ENCODE measurements at places on chromosomes 11 and 22.

DNA sequence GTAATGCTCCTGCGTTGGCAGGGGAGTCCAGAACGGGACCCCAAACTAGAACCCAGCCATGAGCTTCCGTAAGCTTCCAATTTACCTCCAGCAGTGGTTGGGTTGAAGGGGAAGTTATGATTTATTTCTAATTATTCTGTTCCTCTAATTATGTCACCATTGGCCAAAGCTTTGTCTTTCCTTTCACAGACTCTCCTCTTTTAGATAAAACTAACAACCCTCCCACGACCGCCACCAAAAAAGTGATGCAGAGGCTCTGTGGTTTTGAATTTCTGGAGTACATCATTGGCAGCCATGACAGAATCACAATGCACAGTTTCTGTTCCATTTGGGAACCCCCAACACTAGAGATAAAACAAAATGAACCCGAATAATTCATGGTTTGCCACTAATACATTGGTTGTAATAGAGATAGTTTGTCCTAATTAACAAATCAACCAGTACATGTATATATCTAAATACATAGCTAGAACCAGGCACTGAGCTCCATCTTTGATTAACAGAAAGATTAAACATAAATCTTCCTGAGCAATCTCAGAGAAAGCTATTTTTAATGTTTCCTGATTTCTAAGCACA is 64.3 kb downstream of the ETS1 start:
- H3K4me1 ChIP-seq: peaks cover 7% of the 10 kb centered on the region
- no peak for DNase-seq
- no peak overlapping the region for H3K4me3 ChIP-seq
- H3K36me3 ChIP-seq: no peaks in the 10 kb centered on the region

GRCh38 chr22:29737251-29738117 is 17.7 kb downstream of the CABP7 start:
- no peaks in the 10 kb centered on the region for H3K36me3 ChIP-seq
- DNase-seq: no peak
- no peak overlapping the region for H3K4me3 ChIP-seq
- no peaks in the 10 kb centered on the region for H3K27me3 ChIP-seq

DNA sequence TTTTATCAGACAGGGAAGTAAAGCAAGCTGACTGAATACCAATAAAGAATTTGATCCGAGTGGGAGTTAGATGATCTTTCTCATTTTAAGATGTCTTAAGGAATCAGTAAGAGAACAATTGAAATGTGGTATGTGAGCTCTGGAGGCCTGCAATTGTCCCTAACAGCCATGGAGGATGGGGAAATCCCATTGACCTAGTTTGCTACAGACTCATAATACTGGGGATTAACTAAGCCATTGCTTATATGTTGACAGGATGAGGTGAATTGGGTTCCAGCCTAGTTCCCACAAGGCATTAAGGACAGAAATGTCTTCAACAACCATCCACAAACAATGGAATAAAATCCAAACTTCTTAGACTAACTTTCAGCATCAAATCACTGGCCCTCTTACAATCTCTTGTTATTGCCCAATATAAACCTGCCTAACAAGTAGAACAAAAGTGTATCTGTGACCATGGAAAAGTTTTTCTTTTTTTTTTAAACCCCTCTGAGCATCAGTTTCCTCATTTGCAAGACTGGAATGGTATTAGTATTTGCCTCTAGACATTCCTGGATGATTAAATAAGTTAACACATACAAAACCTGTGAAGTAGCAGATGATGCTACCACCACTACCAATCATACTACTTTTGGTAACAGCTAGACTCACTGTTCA is 773.2 kb downstream of the DLG2 start:
- no peak for DNase-seq
- H3K4me1 ChIP-seq: no peaks in the 10 kb centered on the region
- no peaks in the 10 kb centered on the region for H3K36me3 ChIP-seq
- no peak overlapping the region for H3K27ac ChIP-seq

DNA sequence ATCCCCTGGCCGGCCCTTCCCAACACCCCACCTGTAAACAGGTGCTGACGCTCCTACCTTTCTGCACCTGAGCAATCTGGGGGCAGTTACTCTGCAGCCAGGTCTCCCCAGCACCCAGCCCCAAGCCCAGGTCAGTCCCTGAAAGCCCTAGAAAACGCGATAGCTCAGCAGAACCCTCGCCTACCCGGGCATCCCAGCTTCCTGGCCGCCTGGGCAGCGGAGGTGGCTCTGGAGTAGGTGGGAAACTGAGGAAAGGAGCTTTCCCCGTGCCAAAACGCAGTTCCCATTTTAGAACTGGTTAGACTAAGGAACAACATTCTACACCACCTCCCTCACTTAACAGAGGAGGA is 445 bp downstream of the SYTL2 start:
- peak overlapping the region; percentile 26 for H3K4me3 ChIP-seq
- H3K27me3 ChIP-seq: no peaks in the 10 kb centered on the region
- no peak overlapping the region for H3K27ac ChIP-seq
- no peaks in the 10 kb centered on the region for H3K36me3 ChIP-seq
- H3K4me1 ChIP-seq: peaks cover 2% of the 10 kb centered on the region

DNA sequence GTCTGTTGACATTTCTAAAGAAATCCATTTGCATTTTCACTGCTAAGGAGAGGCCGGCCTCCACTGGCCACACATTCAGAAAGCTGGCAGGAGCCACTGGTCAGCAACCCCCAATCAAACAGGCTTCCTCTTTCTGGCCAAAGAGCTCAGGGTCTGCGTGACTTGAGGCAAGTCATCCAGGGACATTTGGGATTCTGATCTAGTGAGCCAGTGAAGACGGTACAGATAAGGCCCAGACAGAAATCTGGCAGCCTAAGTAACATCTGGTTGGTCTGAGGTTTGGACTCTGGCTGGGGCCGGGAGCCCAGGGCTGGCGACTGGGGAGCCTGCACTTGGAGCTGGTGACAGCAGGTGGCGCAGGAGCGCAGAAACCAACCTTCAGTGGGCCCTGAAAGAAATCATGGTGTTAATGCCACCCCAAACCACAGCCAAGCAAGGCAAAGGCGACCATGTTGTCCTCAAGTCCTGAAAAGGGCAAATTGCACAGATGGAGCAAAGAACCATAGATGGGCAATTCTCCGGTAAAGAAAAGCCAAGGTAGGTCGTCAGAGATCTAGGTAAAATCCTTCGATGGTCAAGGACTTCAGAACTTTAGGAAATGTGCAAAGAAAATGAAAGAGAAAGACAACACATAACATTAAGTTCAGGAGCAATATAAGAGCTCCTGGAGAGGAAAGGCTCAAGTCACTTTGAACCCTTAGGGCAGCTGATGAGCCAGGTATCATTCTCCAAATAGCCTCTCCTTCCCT is 99.4 kb upstream of the BLID start:
- H3K27ac ChIP-seq: no peak overlapping the region
- no peaks in the 10 kb centered on the region for H3K36me3 ChIP-seq
- H3K27me3 ChIP-seq: no peaks in the 10 kb centered on the region
- H3K4me3 ChIP-seq: no peak overlapping the region

- DNase-seq: no peak
- H3K4me3 ChIP-seq: no peak overlapping the region
- no peak overlapping the region for H3K27ac ChIP-seq
- H3K36me3 ChIP-seq: no peaks in the 10 kb centered on the region
- H3K27me3 ChIP-seq: no peaks in the 10 kb centered on the region
- no peaks in the 10 kb centered on the region for H3K4me1 ChIP-seq
These were observed 13.4 kb downstream of the AP5B1 start for GRCh38 chr11:65767406-65767805.

- no peaks in the 10 kb centered on the region for H3K36me3 ChIP-seq
- H3K4me1 ChIP-seq: peaks cover 3% of the 10 kb centered on the region
- DNase-seq: no peak
- H3K4me3 ChIP-seq: no peak overlapping the region
- peaks cover 3% of the 10 kb centered on the region for H3K27me3 ChIP-seq
These were observed 13.7 kb upstream of the TCF20 start for GRCh38 chr22:42284202-42284591.

DNA sequence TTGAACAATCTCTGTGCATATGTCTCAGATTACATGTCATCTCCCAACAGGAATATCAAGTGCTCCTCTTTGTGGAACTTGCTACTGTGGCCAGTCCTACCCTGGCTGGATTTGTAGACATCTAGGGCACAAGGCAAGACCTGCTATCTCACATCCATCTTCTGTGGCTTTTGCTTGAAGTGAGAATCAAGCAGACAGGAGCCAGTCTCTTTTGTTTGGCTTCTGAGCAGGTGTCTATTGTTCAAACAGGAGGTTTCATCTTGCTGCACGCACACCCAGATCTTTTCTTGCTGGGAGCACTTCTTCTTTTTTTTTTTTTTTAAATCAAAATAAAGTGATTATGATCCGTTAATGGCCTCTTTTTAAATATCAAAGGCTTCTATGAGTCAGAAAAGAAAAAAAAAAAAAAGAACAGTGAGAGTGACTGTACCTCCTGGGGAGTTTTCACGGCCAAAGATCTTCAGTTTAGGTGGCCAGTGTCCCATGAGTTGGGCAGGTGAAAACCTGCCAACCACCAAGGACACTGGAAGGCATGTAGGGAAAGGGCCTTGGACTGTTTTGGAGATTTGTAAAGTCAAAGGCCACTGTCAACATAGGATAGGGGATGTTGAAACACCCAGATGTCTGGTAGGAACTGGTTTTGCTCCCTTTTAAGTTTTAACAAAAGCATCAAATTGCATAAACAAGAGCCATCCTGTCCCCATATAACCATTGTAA is 78.1 kb downstream of the CD44 start:
- H3K36me3 ChIP-seq: no peaks in the 10 kb centered on the region
- H3K27me3 ChIP-seq: no peaks in the 10 kb centered on the region
- peaks cover 4% of the 10 kb centered on the region for H3K4me1 ChIP-seq
- no peak overlapping the region for H3K4me3 ChIP-seq

DNA sequence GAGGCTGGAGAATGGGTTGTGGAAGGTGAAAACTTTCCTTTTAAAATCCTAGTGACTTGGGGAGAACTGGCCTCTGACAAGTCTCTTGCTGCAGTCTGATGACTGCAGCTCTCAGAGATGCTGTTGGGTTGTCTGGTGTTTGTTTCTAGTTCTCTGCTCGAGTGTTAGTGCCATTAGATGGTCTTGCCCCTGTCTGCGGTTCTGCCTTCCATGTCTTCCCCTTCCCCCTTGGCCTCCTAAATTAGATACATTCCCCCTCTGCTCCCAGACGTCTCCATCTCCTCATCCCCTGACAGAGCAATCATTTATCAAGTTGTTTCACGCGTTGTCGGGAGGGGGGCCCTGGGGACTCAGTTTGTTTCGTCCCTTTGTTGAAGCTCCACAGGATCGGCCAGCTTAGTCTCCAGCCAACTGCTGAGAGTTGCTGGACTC is 67.7 kb downstream of the CECR2 start:
- peak; percentile 73 for DNase-seq
- no peak overlapping the region for H3K4me3 ChIP-seq
- H3K27me3 ChIP-seq: no peaks in the 10 kb centered on the region
- H3K4me1 ChIP-seq: peaks cover 12% of the 10 kb centered on the region
- H3K36me3 ChIP-seq: no peaks in the 10 kb centered on the region

- no peaks in the 10 kb centered on the region for H3K36me3 ChIP-seq
- H3K4me3 ChIP-seq: no peak overlapping the region
- no peaks in the 10 kb centered on the region for H3K27me3 ChIP-seq
- H3K4me1 ChIP-seq: no peaks in the 10 kb centered on the region
- H3K27ac ChIP-seq: no peak overlapping the region
These were observed 63.3 kb downstream of the LIF start for GRCh38 chr22:30183271-30183670.

DNA sequence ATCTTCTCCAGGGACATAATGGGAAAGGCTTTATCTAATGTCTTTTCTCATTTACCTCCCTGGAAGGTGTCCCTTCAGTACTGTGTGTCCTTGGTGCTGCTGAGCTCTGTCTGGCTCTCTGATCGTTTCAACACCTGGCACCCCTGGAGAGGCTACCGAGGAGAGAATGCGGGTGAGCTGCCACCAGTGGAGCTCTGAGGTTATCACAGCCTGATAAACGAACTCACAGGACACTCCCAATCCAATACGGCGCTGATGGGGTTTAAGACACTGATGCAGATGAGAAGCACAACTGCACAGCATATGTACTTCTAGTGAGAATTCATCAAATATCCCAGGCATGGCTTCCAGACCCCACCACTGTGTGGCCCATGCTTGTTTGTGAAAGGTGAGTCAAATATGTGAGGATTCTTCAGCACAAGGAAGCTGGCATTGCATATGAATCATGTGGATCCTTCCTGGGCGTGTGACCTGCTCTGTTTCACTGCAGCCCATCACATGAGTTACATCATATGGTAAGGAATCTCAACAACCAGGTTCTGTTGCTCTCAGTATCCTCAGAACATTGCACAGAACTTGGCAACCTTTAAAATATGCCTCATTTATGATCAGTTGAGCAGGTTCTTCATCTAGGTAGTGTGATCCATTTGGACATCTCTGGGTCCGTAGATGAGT is 34.8 kb upstream of the VWA5A start:
- no peak overlapping the region for H3K4me3 ChIP-seq
- no peaks in the 10 kb centered on the region for H3K36me3 ChIP-seq
- H3K27ac ChIP-seq: no peak overlapping the region
- no peaks in the 10 kb centered on the region for H3K27me3 ChIP-seq
- no peaks in the 10 kb centered on the region for H3K4me1 ChIP-seq
